ENCODE measurements at places on chromosomes 4 and X.

DNA sequence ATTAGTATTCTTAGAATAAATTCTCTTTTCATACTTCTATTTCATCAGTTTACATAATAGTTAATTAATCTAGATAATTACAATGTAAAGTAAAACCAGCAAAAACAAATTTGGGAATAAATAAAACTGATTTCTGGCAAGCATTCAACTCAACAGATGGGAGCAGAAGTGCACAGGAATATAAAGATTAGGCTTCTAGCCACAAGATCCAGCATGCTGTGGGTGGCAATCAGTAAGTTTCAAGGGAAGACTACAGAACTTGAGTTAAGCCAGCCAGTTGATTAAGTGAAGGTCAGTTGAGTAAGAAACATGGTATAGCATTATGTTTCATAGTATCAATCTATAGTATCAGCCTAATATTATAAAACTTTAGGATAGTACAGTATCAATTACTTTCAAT is 324.2 kb upstream of the AADAT start:
- no peak for DNase-seq

GRCh38 chrX:109714340-109714958 is 18.6 kb downstream of the ACSL4 start:
- no peak for DNase-seq

- no peak for DNase-seq
Measured at GRCh38 chr4:72875138-72875537, 194.4 kb downstream of the COX18 start.

- no peak for DNase-seq
Measured at GRCh38 chr4:10640561-10641201, 43.9 kb downstream of the CLNK start.

- DNase-seq = no peak
Measured at GRCh38 chrX:65925005-65925404, 114.9 kb downstream of the VSIG4 start.

DNA sequence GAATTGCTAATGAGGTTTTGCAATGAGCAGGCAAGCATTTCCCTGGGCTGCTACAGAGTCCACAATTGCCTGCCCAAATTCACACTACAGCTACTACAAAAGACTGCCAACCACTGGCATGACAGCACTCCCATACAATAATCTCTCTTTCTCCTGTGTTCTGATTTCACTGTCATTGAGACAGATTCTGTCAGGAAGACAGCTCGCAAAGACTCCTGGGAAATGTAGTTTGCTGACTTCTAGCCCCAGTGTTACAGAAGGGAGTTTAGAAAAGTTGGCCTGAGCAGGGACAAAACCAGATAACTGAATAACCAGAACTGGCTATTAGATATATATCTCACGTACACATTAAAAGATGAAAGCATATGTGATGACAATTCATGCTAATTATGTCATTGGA is 1231.3 kb upstream of the PRKX start:
- DNase-seq = no peak
